SK-MEL-5 (cell line): ENCODE measurements at places on chromosomes 4 and X.
A peak's percentile ranks its signal among the peaks of the same experiment; 100 is the strongest.

DNA sequence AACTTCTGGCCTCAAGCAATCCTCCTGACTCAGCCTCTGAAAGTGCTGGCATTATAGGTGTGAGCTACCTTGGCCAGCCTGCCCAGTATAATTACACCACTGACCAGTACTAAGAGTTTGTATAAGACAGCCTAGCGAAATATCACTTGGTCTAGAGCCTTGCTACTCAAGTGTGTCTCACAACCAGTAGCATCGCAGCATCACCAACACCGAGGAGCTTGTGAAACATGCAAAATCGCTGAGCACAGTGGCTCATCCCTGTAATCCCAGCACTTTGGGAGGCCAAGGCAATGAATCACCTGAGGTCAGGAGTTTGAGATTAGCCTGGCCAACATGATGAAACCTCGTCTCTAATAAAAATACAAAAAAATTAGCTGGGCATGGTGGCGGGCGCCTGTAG, 102.0 kb upstream of the GATB start:
- no peak for DNase-seq

GRCh38 chr4:81623434-81623833, 151.7 kb upstream of the RASGEF1B start:
- no peak for DNase-seq

- DNase-seq, result no peak
Measured at GRCh38 chr4:159655547-159655946, 552.7 kb downstream of the RAPGEF2 start.

DNA sequence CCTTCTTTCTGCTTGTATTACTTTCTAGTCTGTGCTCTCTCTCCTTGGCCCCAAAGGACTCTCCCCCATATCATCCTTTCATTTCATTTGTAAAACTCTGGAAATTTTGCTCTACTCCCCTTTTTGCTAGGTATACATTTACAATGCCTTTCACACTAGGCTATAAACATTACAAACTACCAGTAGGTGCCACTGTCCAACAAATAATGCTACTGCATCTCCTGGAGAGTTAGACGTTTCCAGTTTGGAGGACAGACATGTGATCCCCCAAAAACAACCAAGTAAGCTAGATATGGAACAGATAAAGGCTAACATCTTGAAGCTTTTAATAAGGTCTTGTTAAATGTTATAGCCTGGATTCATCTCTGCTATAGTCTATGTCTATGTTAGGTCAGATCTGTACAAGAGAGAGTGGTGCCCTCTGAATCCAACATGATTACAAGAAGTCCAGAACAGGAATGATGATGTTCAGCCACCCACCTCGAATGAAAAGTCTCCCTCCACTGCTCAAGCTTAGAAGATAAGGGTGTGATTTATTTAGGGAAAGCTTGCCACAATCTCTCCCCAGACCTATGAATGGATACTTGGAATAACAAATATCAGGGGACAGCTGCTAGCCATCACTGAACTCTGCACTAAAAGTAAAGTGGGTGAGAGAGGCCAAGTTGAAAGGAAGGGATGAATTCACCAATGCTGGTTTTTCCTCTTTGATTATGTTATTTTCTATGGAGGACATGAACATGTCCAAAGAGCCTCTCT, 14.3 kb downstream of the CBR4 start:
- DNase-seq, result peak; percentile 68

GRCh38 chr4:95601356-95601755, 52.6 kb upstream of the UNC5C start:
- no peak for DNase-seq

- no peak for DNase-seq
Measured at GRCh38 chr4:12926189-12927066, 557.7 kb downstream of the RAB28 start.

DNA sequence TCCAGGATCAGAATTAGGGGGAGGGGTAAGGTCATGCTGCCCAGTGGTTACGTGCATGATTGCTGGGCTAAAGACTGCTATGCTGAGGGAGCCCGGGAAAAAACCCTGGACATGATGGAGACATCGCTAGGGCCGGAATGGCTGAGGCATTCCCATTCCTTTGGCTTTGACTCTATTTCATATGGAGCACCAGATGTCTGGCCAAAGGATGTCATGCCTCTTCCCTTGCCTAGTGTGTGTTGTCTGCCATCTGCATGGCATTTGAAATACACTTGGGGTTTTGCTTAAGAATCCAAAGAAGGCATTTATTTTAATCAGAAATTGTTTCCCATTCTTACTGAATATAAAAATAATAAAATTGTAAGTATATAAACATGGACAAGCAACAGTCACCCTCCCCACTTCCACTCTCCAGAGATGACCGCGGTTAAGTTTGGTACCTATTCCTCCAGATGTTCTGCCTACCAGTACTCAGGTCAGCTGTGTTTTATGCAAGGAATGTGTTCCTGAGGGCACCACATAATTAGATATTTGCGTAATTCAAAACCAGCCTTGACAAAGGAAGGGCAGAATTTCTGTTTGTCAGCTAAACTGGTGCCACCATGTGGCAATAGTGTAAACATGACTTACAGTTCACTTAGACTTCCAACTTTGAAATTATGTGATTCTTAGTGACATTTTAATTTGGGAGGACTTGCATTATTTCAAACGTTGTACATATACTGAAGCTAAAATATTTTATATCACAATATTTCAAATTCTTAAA, 105.9 kb downstream of the CT47B1 start:
- DNase-seq, result peak; percentile 62

GRCh38 chrX:7179446-7179845, 31.5 kb upstream of the PUDP start:
- DNase-seq, result no peak
